ENCODE measurements at places on chromosomes 11 and 22.

DNA sequence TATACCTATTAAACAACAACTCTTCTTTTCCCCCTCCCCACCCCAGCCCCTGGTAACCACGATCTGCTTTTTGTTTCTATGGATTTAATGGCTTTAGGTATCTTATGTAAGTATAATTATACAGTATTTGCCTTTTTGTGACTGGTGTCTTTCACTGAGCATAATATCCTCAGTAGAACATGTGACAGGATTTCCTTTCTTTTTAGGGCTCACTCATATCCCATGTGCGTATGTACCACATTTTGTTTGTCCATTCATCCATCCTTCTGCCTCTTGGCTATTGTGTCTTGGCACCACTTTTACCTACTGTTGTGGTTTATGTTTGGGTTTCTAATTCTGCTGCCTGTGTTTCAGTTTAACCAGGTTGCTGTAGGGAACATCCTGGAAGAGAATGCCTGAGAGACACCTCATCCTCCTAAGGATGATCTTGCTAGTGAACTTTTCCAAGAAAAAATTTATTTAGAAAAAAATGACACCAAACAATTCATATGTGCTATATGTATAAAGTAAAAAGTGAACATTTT lies 77.6 kb upstream of the SESN3 start:
- no peak for DNase-seq

DNA sequence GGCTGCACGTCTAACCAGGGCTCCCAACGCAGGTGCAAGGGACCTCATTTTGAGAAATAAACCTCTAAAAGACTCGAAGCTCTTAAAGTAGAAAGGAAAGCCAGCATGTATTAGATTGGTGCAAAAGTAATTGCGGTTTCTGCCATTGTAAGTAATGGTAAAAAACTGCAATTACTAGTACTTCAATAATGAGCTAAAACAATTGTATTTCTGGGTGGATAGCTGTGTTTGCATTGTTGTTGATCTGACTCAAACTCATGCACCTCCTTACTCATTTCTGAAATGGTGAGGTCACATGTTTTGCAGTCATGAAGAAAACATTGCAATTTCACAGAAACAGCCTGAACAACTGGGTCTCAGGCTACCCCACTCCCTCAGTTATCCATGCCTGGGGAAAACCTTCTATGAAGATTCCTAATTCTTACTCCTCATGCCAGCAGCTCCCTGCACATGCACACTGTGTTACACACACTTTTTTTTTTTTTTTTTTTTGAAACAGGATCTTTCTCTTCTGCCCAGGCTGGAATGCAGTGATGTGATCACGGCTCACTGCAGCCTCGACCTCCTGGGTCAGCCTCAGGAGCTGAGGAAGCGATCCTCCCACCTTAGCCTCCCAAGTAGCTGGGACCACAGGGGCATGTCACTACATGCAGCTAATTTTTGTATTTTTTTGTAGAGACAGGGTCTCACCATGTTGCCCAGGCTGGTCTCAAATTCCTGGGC lies 24.6 kb downstream of the VWCE start:
- DNase-seq: no peak

DNA sequence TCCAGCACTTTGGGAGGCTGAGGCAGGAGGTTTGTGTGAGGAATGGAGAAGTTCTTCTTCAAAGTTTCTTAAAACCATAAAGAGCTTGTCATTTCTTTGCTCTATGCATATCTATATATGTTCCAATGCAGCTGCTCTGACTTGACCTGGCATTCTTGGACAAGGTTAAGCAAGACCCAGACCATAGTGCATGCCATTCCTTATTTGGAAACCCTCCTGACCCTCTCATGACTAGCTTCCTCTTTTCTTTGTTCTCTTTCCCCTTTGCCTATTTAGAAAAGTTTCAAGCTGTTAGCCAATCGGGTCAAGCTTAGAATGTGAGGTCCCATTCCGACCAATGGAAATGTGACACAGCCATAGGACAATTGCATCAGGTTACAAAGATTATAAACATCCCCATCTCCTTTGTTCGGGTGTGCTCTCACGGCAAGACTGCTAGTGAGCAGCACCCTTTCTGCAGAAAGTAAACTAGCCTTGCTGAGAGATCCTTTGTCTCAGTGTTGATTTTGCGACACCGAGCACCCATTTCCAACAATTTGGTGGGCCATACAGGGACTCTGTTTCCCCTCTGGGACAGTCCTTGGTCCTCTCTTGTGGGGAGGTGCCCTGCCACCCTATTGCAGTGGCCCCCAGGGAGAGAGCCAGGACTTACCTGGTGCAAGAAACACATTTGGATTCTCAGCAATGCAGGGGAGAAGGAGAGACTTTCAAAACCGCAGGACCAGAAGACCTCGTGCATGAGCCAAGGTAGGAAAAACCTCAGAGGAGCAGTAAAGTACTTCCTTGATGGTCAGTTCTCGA lies 39.9 kb upstream of the ANO1 start:
- DNase-seq: no peak

DNA sequence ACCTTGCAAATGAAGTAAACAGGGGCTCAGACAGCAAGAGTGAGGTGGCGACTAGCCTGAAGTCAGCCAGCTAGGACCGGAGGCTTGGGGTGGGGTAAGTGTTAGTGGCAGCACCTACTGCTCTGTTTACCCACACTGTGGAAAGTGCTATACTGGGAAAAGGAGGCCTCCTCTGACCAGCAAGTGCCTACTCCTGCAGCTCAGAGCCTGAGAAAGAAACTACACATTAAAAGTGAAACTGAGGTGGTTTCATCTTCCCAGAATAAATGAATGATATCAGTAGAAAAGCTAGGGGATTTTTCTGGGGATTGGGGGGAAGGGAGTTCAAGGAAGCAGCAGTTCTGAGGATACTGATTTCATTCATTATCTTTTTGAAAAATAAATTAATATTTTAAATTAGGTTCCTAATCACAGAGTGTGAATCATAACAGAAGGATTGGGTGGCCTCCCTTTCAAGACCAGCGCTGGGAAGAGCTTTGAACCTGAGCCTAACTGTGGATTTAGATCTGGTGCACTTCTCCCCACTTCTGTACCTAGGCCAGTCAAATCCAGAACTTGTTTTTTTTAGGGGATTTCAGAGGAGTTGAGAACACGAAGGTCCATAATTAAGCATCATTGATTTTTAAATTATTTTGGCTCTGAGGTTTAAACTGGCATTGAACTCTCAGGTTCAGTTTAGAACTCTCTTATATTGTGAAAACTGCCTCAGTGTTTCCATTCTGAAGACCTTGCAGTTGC lies 48.1 kb upstream of the GRAMD1B start:
- no peak for DNase-seq

DNA sequence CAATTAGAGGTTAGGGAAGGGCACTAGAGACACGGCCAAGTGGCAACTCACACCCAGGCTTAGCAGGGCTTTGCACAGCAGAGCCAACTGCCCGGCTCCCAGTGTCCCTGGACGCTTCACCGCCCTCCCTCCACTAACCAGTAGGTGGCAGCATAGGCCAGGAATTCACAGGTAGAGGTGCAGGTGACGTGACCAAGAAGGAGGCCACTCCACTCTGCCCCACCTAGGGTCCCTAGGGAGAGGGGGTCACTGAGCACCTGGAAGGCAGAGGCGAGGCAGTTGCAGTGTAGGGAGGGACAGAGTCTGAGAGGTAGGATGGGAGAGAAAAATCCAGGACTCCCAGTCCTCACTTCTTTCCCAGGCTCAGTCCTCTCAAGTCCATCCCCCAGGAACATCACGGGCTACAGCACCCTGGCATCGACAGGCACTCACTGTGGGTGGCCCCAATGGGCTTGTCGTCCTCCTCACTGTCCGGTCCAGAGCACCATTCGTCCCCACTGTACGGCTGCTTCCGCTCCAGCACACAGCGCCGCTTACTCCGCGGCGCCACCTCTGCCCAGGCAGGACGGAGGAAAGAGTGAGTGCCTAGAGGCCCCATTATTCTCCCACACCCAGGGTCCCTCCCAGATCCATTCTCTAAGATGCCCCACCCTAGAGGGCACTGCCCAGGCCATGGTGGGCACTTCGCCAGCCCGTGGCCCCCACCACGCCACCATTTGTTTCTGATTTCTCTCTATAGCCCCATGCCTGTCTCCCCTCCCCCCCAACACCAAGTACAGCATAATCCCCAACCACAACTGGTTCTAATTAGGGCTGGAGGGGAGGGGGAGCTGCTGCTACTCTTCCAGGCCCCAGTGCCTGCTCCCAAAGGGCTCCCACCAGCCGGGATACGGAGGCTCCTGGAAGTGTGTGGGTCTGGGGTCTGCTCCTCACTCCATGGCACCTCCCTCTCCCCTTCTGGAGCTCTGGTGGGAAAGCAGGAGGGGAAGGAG lies 18.4 kb downstream of the BCL9L start:
- DNase-seq: peak; percentile 91

DNA sequence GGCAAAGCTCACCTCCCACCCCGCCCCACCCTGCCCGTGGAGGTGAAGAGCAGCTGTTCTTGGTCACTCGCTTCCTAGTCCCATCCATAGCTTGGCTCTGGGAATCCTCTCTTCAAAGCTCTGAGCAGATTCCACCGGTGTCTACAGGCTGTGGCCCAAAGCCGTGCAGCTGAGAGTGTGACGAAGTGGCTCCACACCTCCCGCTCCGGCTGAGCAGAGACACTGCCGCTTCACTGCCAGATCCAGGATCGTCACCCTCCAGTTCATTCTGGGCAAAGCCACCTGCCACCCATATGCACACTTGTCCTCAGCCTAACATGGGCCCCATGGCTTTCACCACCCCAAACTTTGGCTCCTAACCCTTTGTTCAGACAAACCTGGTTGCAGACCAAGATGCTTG lies 532.9 kb upstream of the B3GAT1 start:
- DNase-seq: no peak

- no peak for DNase-seq
Observed at GRCh38 chr22:24501301-24502005, 6.3 kb downstream of the UPB1 start.

DNA sequence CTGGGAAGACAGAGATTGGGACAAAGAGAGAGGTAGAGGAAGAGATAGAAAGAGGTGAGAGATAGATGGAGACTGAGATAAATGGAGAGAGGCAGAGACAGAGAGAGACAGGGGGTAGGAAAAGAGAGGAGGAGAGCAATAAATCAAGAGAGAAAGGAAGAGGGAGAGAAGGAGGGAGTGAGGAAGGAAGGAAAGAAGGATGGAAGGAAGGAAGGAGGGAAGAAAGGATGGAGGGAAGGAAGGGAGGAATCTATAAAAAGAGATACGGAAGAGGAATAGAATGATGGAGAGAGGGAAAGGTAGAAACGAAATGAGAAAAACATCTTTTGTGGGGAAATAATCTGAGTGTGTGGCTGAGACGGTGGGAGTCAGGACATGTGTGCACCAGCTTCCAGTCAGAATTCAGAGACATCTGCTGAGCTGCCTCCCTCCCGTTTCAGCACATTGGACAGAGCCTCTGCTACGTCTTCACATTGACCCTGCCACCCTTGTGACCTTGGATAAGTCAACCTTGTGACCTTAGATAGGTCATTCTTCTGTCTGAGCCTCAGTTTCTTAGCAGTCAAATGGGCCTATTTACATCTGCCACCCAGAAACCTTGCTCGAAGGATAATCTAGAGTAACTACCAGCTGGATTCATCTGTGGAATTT lies 417.8 kb downstream of the MIAT start:
- DNase-seq: no peak

DNA sequence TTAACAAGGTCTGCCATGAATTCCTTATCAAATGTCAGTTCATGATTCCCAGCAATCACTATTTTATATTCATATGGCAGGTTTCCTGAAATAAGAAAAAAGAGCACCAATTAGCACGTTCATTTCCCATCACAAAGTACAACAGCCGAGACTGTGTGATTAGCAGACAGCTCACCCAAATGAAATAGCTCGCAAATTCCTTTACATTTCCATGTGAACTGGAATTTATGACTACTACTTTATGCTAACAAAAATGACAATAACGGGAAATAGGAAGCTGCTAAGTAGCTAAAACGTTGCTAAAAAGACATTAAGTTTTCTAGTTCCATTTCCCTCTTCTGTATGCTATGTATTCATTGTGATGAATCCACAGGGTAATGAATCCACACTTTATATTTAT lies 90.7 kb downstream of the MPPED2 start:
- no peak for DNase-seq
